AG10803 (cell line): ENCODE measurements at places on chromosomes 5 and 9.

DNA sequence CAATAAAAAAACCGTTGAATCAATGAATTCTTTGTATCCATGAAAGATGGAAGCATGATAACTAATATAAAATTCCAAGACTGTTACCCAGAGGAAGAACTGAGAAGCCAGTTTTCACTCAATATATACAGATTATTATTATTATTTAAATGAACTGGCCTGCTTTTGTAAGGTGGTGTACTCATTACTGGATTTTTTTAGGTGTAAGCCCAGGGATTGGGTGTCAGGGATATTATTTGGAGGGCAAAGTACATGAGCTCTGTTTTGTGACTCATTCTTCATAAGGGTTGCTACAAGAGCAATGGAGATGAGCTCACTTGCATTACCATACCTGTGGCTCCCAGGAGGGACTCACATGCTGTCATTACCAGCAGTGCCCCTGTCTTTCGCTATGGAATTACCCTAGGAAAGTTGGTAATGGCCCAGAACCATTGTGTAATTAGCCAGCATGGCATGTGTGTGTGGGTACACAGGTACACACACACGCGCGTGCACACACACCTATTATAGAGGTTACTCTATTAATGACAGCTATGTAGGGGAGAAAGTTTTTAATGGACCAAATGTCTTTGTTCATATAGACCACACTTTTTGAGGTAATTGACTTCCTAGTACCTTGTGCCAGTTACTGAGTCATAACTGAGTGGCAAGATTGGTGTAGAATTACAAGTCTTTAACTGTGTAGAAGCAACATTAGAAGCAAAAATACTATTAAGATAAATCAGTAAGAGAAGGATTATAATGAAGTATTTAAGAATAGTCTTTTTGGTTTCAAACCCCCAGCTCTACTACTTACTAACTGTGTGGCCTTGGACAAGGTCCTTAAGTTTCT, 143.4 kb downstream of the GDNF start:
- peak; percentile 48 for DNase-seq

DNA sequence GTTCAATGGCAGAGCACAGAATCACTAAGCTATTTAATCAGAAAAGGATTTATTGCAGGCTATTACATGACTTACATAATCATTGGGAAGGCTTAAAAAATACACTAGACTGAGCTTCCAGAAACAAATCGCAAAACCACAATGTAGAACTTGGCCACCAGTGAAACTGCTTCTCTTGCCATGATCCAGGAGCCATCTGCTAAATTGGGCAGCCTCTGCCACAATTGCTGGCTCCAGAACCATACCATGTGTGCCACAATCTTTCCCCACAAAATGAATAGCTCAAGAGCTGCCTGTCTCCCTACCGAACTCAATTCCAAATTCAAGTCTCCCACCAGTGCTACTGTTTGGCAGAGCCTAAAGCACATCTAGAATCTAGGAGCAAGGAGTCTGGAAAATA, 9.8 kb upstream of the ERAP1 start:
- peak; percentile 56 for DNase-seq

GRCh38 chr9:88388203-88388885, at the start of gene SPIN1:
Gene SPIN1, plus strand, starts transcription at chr9:88388444. Its CDS starts 38,096 bp downstream, at chr9:88426540.
- DNase-seq: peak; percentile 68

DNA sequence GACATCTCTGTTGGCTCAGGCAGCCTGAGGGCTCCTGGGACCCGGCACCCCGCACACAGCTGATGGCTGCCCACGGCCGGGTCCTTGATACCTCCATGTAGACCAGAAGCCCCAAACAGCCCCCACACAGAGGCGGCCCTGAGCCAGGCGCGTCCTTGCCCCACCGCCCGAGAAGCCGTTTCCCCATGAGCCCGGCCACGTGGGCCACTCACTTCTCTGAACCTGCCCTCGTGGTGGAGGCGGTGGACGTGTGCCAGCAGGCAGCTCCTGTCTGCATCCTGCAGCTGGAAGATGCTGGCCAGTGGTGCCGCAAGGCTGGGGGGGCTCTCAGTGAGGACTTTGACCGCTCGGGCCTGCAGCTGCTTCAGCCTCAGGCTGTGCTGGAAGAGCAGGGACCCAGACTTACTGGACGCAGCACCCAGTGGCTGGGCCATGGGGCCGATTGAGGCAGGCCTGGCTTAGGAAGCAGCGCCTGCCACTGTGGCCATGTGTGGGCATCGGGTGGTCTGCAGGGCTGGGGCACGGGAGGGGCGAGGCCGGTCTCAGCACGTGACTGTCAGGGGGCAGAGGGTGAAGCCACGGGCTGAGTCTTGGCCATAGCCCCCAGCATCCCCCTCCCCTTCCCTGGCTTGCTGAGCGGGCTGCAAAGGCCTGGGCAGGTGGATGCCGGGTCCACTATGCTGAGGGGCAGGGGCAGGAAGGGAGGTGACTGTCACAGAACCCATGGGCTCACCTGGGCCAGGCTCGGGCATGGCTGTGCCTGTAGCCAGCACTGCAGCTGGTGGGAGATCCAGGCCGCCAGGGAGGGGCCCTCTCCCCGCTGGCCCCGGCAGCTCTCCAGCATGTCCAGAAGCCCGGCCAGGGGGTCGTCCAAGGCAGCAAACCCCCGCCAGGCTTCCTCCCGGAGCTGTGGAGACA, 50.0 kb downstream of the EXD3 start:
- no peak for DNase-seq

GRCh38 chr9:21336457-21336856, 1.3 kb upstream of the KLHL9 start:
- no peak for DNase-seq

GRCh38 chr5:176589039-176589769, 20.8 kb downstream of the GPRIN1 start:
- no peak for DNase-seq

DNA sequence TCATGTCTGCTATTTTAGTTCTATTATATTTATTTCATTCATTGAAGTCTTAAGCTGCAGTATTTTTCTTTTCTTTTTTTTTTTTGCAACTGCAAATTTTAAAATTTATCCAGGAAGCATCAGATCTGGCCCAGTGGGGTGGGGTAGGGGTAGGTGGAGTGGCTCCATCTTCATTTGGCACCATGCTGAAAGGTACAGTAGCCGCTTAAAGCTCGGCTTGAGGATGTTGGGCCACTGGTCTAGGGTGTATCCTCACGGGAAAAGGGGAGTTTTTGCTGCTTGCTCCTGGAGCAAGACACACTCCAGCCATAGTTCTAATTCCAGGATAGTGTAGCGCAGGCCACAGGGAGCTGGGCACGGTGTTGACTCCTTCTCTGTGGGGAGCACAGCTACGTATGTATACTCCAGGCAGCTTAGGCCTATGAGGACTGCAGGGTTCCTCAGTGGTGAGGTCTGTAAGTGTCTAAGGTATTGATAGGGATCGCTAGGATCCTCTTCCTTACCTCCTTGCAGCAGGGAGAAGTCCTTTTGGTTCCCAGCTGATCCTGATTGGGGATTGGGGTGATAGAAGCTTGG, 22.7 kb downstream of the RCL1 start:
- DNase-seq: no peak

- DNase-seq: peak; percentile 43
Observed at GRCh38 chr9:81848472-81848871, 79.8 kb upstream of the SPATA31D4 start.

GRCh38 chr5:101370181-101370580, 467.1 kb upstream of the ST8SIA4 start:
- no peak for DNase-seq

DNA sequence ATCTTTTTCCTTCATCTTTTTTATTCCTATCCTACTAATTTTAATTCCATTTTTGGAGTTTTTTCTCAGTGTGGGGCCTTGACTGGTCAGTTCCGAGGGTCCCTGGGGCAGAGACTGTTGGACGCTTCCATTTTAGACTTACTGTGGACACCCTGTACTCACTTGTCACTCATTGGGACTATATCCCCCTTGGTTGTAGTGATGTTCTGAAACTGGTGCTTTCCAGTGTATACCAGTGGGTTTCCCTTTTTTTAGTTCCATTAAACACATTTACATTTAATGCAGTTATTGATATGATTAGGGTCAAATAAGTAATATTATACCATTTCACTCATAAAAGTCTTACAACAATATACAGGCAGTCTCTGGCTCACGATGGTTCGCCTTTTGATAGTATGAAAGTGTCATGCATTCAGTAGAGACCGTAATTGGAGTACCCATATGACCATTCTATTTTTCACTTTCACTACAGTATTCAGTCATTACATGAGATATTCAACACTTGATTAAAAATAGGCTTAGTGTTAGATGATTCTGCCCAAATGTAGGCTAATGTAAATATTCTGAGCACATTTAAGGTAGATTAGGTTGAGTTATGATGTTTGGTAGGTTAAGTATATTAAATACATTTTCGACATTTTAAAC, 46.0 kb downstream of the CNOT6 start:
- no peak for DNase-seq
